ENCODE measurements at places on chromosomes 2 and 18.

GRCh38 chr2:163312713-163313112 lies 423.1 kb downstream of the FIGN start:
- no peak for DNase-seq

DNA sequence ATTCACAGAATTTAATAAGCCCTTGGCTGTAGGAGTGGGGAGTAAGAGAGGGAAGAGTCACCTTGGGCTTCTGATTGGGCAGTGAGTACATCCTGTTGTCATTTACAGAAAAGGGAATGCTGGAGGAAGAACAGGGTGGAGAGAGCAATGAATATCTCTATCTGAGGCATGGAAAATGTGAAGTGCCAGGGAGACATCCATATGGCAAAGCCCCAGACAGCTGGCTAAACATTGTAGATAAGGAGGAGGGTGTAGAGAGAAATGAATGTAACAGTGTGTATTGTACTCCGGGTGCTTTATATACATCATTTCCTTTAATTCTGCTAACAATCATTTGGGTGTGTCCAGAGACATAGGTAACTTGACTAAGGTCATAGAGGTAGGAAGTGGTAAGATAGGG lies 103.5 kb downstream of the UPP2 start:
- DNase-seq, result no peak

DNA sequence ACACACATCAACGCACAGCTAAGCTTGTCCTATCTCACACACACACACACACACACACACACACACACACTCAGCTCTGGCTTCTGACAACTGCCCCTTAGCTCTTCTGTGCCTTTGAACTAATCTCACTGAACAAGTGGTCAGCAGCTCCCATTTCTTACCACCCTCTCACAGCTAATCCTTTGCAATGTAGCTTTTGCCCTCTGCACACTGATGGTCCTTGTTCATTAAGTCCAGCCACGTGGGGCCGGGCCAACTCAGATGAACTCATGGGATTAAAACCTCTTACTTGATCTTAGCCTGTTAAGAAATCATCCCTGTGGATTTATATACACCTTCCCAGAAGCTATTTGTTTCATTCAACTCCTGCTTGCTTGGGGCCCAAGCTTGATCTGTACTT lies 36.6 kb downstream of the DPYSL5 start:
- DNase-seq, result no peak

- no peak for DNase-seq
Measured at GRCh38 chr2:180743401-180743800, 237.0 kb upstream of the UBE2E3 start.

DNA sequence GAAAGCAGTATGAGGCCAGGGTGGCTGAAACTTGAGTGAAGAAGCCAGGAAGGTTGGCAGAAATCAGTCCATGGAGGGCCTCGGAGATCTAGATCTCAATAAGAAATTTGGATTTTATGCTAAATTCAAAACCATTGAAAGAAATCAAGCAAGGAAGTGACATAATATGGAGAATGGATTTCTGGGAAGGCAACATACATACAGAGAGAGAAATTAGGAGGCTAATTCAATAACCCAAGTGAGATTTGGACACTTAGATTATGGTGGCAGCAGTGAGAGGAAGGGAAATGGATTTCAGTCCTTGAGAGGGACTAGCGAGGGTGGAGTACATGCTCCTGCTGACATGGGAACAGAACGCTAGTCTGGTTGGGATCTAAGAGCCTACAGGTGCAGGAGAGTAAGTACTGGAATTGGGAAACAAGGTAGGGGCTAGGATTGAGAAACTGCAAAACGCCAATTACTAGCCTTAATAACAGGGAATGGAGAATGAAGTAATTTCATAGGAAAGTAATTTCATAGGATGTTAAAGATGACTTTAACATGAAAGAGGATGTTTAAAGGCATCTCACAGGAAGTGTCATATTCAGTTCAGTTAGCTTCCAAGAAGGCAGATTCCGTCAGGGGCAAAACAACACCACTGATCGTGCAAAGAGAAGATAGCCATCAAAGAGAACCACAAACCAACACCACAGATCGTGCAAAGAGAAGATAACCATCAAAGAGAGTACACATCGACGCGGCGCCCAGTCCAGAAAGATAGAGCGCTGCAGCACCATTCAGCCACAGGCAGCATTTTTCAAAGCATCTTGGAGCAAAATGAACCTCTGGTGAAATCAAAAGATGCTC lies 27.2 kb downstream of the CDKL4 start:
- DNase-seq, result no peak

DNA sequence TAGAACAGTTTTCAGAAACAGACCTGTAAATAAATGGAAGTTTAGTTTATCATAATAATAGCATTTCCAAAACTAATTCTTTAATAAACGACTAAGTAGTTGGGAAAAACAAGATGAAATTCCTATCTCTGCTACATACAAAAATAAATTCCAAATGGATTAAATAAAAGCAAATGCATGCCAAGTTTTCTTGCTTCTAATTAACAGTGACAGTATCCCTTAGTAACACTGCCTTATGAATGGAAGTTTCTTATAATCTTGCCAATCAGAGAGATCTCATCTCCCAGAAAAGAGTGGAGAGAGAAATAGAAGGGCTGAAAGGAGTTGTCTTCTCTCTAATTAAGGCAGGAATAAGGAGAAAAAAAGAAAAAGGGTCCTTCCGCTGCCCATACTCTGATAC lies 133.9 kb downstream of the GFPT1 start:
- peak; percentile 75 for DNase-seq

DNA sequence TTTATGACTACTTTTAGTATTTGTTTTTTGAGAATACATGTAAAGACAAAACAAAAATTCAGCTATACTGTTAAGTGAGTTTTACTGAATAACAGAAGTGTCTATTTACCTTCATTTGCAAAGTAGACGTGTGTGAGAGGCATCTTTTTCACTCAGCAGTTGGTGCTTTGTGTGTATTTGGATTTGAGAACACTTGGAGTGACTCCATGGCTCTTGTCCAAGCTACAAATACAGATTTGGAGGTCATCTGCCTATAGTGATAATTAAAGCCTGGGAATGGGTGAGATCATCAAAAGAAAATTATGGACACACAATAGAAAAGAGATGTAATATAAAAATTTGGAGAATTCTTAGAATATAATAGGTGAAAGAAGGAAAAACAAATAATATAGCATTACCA lies 6.2 kb downstream of the NAB1 start:
- DNase-seq, result no peak

DNA sequence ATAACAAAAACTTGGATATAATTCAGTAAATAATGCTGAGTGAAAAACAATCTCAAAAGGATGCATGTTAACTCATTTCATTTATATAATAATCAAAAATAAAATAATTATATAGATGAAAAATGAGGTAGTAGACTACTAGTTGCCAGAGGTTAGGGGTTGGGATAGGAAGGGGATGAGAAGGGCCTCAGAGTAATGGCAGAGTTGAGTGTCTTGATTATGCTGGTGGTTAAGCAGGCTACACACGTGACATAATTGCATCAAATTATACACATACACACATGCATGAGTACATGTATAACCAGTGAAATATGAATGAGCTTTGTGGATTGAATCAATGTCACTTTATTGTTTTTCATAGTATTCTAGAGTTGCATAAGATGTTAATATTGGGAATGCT lies 201.0 kb downstream of the RIT2 start:
- DNase-seq, result no peak

GRCh38 chr2:138228101-138228500 lies 263.8 kb downstream of the HNMT start:
- DNase-seq, result no peak

DNA sequence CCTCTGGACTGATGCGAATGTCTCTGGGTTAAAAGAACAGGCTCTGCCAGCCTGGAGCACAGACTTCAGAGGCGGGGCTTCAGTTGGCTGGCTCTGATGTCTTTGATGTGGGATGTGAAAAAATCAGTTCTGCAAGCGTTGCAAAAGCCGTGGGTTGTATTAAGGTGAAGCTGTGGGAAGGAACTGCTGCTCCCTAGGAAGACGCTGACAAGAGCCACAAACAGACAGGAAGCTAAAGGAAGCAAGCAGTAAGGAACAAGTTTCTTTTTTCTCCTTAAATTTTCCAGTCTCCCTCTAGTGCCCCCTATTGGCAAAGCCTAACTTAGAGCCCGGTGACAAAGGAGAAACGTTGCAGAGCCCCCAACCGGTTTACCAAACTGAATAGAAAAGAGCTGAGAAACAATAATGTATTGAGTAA lies 239.0 kb downstream of the CCDC178 start:
- DNase-seq, result no peak

GRCh38 chr2:54370405-54371104 lies 85.6 kb upstream of the SPTBN1 start:
- DNase-seq, result peak; percentile 55

GRCh38 chr2:234083572-234084348 lies 33.3 kb downstream of the SPP2 start:
- DNase-seq, result no peak

GRCh38 chr2:52805901-52806410 lies 961.6 kb upstream of the CHAC2 start:
- DNase-seq, result no peak

DNA sequence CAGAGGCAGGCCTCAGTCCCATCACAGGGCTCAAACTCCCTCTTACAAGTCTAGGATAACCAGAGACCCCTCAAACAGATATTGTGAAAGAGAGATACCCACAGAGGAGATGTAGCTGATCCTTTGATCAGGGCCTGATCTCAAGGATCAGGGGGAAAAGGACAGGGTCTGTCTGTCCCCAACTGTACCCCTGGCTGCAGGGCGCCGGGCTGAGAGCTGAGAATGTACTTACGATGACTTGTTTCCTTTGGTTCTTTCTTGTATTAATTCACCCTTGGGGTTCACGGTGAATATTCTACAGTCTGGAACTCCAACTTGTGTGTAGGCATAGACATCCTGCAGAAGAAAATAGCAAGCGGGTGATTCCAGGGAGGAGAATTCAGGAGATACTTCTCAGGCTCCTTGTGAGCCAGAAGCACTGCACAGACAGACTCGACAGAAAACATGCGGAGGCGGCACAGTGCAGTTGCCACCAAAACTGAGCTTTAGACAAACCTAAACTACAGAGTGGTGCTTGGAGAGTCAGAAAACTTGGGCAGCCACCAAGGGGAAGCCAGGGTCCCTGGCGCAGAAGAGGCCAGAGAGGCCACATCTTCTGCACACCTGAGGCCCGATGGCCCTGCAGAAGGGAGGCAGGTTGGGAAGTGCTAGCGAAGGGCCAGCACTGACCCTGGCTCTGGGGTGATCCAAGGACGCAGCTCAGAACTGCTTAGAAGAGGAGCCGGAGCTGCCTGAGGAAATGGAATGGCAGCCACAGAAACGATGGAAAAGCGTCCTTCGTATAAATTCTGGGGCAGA lies 73.9 kb downstream of the EMILIN2 start:
- no peak for DNase-seq

DNA sequence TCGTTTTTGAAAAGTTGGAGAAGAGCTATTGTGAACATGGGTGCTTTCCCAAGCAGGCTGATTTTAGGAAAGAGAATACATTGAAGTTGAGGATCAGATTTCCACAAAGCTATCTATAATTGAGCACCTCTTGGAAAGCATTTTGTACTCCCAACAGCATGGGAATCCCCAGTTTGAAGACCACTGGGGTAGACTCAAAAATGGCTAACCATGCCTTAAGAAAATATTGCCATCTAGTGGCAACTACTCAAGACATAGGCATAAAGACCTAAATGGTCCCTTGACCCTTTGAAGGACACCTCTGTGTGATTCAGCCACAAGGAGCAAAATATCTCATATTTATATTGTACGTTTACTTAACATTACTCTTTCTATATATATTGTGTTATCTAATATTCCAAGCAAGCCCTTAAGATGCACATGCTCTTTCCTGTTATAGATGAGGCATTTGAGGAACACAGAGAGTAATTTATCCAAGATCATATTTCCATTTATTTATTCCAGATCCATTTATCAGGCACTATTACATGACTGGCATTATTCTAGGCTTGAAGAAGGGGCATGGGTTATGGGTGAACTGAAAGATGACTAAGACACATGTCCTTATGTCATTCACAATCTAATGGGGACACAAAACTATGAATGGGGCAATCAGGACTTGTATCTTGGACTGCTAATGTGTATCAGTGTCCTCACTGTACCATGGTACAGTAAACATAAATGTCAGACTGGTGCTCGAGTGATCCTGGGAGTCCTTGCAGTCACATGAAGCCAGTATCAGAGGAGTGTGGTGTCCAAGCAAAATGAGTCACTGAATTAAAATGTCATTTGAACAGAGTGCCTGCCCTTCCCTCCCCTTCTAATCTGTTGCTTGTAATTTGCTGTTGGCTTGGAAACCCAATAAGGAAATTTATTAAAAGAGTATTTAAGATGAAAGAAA lies 121.0 kb upstream of the XPO1 start:
- peak; percentile 47 for DNase-seq

DNA sequence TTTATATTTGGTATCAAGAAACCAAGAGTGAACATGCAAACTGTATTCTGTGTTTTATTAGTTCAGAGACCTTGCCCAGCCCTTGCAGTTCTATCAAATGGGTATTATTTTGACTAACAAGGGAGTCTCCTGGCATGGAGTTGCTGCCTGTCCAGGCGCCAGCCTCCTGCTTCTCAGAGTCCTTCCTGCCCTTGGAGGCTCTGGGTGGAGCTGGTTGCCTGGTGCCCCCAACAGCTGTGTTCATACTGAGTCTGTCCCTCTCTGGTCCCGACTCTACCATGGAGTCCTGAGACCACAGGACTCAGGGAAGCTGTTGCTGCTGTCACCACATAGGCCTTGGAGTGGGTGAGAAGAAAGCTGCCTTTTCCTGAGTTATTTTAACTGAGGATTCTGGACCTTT lies 26.3 kb upstream of the GREB1 start:
- DNase-seq, result no peak

- no peak for DNase-seq
Measured at GRCh38 chr2:101832114-101832513, 134.6 kb downstream of the MAP4K4 start.

DNA sequence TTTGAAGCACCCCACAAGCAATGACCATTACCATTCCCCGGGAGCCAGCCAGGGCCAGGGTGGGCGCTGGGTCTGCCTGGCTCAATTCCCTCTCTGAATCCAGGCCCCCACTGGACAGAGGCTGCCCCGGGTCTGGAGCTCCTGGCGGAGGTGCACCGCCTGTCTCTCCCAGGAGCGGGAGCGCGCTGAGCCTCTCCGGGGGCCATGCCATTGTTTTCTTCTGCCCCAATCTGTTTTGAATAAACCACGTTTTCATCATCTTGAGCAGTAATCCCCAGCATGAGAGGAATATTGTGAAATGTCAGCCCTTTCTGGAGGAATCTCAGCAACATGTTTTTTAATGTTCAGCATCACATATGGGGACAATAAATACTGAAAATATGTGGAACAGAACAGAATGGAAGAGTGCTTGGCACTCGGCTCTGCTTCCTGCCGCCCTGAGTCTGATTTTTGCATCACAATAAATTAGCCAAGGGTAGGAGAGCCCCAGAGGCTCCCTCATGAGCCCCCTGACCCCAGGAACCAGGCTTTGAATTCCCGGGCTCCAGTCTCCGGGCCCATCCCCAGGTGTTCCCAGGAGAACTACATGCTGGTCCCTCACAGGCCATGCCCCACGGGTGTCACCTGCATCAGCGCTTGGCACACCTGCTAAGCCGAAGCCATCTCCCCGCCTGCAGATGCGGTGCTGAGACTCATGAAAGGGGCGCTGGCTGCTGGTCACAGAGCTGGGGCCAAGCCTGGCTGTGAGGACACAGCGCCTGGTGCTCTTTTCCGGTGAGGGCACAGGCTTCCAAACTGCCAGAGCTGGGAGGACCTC lies 88.8 kb downstream of the INHBB start:
- DNase-seq, result peak; percentile 95

Data from AG10803 (cell line).